ENCODE measurements at places on chromosomes 5 and 9.

DNA sequence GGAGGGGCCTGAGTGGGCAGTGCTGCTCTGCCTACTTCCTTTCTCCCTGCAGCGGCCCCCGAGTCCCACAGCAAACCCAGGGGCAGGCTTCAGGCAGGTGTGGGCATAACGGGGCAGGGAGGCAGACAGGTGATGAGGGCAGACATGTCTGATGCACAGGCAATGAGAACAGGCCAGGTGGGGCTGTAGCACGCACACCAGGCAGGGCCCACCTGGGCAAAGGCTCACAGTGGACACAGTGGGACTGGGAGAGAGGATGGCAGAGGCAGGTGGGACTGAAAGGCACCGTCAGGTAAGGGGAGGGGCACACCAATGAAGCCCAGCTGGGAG, 5.8 kb downstream of the LTC4S start:
- no peak for DNase-seq

DNA sequence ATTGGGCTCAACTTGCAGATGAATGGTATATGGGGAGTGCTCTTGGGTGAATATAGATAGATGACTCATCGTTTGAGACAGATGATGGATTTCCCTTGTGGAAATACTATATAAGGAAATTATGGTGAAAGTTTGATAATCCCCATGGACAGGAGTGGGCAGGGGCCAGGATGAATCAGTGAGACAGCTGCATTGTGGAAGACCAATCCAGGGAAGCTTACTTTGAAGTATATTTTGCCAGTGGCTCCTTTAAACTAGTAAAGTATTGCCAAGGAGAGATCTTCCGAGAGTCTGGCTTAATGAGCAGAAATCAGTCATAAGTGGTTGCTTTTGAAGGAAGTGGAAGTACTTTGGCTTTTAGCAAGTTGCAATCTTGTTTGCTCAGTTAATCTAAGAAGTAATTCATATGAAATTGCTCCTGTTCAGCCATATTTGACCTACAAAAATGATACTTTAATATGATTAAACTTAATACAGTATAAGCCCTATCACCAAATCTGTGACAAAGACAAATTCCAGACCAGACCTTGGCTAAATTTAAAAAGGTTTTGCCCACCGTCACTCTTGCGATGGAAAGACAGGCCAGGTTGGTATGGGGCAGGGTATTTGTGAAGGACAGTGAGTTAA, 9.3 kb upstream of the TNC start:
- no peak for DNase-seq

DNA sequence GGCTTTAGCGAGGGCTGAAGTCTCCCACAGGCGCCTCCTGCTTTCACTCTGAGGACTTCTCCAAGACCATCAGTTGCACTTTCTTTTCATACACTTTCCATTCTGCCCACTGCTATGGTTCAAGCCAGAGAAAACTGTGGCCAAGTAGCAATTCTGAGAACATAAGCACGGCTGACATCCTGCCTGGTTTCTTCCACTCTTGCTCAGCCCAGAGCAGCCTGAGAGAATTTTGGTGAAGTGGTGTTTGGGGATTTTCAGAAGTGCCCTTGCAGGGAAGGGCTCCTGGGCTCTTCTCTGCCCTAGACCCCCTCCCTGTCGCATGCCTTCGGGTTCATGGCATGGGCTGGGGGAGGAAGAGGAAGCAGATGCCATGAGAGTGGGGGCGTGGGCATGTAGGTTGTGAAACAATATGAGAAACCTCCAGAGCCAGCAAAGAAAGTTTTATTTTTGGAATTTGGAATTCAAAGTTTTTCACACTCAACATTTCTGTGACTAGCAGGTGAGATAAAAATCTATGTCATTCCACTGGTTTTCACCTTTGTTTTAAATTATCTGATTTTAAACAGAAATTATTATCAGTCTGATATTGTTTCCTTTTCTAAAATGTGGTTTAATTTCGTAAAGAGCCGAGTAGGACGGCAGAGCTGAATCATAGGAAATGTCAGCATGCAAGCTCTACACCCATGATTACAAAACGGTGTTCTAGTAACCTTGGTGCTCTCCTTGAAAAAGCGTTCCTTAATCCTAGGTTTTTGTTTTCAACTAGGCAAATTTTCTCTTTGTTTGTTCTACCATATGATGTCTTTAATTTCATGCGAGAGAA, 27.8 kb upstream of the TNFSF8 start:
- DNase-seq: peak; percentile 51

- DNase-seq: peak; percentile 81
Observed at GRCh38 chr5:132883261-132883834, 9.9 kb downstream of the LEAP2 start.

GRCh38 chr5:142304013-142304701, 20.7 kb downstream of the SPRY4 start:
- DNase-seq: peak; percentile 38

GRCh38 chr9:108416324-108416723, 439.5 kb downstream of the ACTL7B start:
- peak; percentile 48 for DNase-seq

DNA sequence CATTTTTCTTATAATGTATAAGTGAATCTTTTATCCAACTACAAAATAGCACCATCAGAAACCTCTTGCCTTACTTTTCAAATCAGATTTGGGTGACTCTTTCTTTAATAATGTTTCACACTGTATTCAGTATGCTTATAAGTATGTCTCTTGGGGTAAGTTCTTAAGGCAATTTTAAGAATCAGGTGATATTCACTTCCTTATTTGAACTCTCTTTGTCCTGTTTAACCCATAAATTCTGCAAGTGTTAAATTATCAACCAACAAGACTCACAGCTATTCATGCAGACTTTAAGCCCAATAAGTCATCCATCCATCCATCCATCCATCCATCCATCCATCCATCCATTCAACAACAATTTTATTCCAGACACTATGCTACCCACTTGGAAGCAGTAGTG, 142.7 kb upstream of the FBXL17 start:
- no peak for DNase-seq

DNA sequence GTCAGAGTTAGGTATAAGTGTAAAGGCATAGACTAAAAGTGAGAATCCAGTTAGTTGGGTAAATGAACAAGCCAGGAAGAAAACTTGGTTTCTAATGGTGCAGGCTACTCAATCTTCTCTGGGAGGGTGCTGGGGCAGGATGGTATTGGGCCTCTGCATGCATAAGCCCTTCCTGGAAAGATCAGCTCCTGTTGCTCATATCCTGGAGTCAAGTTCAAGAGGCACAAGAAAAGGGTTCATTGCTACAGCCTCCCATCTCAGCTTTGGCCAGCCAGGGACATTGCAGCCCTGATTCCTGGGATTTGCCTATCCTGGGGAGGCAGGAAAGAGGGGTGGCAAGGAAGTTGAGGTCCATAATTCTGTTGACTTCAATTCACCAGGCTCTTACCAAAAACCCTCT, 40.7 kb upstream of the ATP6V1G1 start:
- peak; percentile 11 for DNase-seq

- DNase-seq: no peak
Observed at GRCh38 chr5:168097876-168098653, 193.4 kb upstream of the WWC1 start.

DNA sequence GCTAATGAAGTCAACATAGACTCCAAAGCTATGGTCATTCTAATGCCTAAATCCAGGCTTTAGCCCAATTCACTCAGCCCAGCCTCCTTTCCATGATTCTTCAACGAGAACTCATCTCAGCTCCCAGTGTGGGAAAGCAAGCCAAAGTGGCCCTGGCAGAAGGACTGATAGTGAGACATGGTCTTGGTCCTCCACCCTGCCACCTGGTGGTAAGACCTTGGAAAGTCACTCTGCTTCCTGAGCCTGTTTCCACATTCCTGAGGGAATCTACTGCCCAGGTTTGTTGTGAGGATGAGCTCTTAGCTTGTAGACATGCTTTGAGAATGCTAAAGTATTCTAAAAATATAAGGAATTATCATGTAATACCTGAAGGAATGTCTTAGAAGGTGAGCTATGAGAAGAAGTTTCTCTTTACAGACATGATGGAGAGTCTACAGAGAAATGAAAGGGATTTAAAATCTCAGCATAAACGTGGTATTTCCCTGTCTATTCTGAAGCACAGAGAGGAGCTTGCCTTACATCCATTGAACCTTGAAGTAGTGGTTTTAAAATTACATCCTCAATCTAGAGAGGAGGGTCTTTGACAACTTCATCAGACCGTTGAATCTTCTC, 173.5 kb downstream of the TRIM32 start:
- peak; percentile 74 for DNase-seq

DNA sequence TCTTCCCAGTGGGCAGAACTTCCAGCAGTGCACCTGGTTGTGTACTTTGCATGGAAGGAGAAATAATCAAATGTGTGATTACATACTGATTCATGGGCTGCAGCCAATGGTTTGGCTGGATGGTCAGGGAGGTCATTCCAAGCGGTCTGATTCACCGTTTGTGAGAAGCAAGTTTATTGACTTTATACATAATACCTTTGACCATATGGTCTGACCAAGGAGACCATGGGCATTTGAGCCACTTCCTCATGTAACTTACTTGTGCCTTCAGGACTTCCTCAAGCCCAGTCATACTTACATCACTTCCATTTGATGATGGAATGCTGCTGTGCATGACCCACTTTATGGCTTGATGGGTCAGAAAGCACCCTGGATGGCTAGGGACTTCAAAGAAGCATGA, 41.1 kb downstream of the DAP start:
- peak; percentile 96 for DNase-seq

GRCh38 chr5:96440185-96440538, 7.1 kb upstream of the PCSK1 start:
- no peak for DNase-seq

GRCh38 chr9:91214867-91215266, 146.9 kb downstream of the AUH start:
- no peak for DNase-seq

GRCh38 chr5:157387683-157388093, 72.3 kb upstream of the NIPAL4 start:
- peak; percentile 87 for DNase-seq

- DNase-seq: peak; percentile 16
Observed at GRCh38 chr5:154316223-154316935, 125.8 kb downstream of the GALNT10 start.

DNA sequence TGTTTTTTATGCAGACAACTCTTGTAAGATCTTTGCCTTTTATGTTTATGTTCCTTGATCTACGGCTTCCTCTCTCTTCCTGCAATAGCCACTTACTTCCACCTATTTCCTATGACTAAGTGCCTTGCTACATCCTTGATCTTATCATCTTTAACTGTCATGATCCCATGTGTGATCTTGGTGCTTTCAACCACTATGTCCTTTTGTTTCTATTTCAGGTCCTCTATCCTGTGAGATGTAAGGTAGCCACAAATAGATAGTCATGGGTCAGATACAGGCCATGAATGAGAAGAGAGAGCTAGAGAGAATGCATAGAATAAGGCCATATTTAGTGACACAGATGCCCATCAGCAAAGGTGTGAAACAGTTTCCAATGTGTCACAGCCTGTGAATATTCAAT, 243.6 kb upstream of the HAPLN1 start:
- peak; percentile 21 for DNase-seq

DNA sequence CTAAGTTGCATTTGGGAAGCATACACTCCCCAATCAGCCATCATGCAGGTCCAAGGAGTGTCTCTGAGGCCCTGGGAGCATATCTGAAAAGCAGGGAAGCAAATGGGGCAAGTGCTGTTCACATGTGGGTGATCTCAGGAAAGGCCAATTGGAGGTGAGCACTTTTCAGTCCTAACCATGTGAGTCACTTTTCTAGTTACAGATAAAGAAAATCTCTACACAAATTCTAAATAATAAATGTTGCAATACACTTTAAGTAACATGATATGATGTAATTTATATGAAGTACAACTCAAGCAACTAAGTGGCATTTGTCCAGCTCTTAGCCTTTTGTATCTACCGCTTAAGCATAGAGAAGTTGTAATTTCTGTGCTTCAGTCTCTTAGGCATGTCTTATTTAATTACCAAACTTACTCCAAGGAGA, 18.4 kb downstream of the ADAMTS16 start:
- peak; percentile 21 for DNase-seq

DNA sequence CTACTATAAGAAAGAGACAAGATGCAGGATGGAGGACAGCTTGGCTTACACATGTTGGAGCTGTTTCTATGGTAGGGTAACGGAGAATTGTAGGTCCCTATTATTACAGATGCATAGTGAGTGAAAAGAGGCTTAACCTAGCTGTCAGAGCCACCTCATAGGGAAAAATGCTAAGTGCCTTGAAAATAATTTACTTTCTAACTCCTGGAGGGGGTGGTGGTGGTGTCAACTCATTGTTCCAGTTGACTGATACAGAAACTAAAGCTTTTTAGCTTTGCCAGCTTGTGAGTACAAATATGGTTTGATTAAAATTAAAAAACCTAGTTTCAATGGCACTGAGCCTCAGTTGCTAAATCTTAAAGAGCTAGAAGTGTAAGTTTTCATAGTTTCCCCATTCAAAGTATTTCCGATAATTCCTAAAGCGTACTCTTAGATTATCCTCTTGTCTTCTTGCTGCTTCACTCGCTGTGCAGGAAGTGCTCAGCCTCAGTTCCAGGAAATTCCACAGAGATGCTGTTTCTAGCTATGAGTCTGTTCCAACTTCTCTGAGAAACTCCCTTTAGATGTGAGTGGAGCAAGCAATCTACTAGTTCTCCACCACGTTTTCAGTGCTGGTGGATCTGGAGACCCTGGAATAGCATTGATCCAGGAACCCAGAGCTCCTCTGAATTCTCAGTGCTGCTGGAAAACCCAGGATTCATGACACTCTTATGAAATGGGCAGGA, 265.2 kb downstream of the DMAC1 start:
- DNase-seq: no peak

DNA sequence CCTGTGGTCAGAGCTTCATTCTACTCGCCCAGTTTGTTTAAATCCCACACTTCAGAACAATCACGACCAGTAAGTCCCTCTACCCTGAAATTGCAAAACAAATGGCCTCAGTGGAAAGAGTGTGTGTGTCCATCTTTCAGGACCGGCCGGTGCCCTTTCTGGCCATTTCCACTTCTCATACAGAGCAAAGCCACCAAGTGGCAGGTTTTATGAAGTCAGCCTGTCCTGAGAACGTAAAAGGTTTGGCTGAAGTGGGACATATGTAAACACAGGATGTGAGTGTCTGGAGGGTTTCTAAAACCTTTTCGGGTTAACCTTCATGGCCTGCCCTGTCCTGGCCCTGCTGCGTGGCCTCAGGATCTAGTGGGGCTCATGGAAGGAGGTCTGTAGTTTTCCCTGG, 24.7 kb downstream of the NXNL2 start:
- peak; percentile 10 for DNase-seq

GRCh38 chr5:131413605-131414559, 150.0 kb downstream of the CDC42SE2 start:
- DNase-seq: no peak

DNA sequence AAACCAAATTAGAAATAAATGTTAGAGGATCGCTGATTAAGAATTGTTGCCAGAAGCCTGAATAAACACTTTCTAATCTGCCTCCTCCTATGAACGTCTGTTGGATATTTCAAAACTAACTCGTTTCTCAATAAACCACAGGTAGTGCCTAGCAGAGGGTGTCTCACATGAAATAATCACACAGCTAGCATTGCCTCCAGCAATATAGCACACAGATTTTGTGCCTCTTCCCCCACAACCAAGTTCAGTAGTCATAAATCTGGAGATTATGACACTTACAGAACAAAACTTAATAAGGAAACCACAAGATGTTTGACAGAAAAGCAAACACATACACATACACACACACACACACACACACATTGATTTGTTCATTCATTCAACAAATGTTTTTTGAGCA, 173.2 kb upstream of the CDH10 start:
- no peak for DNase-seq

- peak; percentile 81 for DNase-seq
Observed at GRCh38 chr9:133351908-133352634, 4.1 kb downstream of the RPL7A start.

- DNase-seq: no peak
Observed at GRCh38 chr9:133980864-133981588, 11.1 kb downstream of the VAV2 start.

GRCh38 chr5:54292866-54293265, 17.5 kb downstream of the ARL15 start:
- DNase-seq: no peak
